Activated effector memory CD4-positive, alpha-beta T cell treated with Interleukin-2 at 50 U/mL for 16 hours (primary cell): ENCODE measurements at places on chromosomes 4 and X.

DNA sequence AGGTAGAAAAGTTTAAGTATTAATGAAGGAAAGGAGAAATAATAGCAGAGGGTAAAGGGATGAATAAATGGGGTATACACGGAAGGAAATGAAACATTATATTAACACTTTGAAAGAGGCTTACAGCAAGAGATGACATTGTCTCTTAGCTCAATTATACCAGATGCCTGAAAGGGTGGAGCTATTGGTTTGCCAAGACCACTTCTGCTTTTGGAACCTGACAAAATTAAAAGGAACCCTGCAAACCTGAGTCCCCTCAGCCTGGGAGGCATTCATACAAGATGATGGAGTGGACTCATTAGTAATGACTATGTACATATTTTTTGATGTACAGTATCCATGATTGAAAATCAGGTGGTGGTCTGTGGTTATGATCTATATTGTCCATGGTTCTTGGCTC, 45.1 kb upstream of the HPF1 start:
- DNase-seq, result no peak

- no peak for DNase-seq
Observed at GRCh38 chr4:120856294-120856693, 66.2 kb downstream of the PRDM5 start.

- no peak for DNase-seq
Observed at GRCh38 chr4:68257719-68258118, 12.2 kb upstream of the TMPRSS11B start.

- no peak for DNase-seq
Observed at GRCh38 chr4:184100297-184100885, 117.3 kb downstream of the ENPP6 start.

- no peak for DNase-seq
Observed at GRCh38 chrX:150038986-150039599, 100.8 kb upstream of the EOLA2 start.

DNA sequence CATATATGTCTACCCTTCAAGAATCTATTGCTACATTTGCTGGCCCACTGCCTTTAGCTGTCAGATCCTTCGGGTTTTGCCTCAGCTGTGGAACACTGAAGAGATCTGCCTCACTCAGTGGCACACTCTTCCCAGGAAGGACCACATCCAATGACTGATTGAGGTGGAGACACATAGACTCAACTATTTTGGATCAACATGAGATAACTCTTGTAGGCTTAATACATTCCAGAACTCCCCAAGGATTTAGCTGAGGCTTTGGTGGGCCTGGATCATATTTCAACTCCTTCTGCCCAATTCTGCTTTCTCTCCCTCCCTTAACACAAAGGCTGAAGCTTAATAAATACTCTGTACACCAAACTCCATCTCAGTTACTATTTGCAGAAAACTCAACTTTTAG, 100.5 kb downstream of the CORIN start:
- DNase-seq, result no peak

GRCh38 chr4:28469387-28469786, 1608.7 kb downstream of the STIM2 start:
- no peak for DNase-seq
